ENCODE measurements at places on chromosomes 11 and 22.

GRCh38 chr11:8086001-8086479, 5.0 kb downstream of the TUB start:
- no peak for DNase-seq

DNA sequence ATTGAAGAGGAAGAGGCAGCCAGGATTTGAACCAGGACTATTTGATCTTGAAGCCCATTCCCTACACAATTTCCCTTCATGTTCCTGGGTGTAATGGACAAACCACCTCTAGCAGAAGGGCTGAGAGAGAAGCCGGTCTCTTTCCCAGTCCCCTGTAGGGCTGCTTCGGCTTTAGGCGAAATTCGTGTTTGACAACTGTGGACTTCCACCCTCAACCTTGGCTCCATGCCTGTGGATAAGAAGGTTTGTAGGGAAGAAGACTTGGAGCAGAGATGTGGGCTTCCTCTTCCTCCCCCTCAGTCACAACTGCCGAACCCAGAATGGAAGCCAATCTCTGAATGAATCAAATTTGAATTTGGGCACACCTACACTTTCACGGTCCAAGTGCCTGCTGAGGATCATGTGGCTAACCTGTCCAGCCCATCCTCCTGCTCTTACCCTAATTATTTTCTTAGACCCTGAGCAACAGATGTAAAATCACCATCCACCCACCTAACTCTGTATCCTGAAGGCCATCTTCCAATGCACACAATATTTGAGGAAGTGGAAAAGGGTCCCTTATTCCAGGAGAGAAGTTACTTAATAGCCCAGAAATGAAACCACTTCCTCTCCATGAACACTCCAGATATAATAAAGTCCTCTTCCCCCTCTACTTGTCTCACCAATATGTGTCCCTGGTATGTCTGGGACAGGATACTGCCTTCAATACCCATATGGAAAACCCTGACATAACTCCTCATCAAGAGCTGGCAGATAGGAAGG, 10.1 kb upstream of the SCN2B start:
- no peak for DNase-seq

- DNase-seq = peak; percentile 95
Measured at GRCh38 chr11:64854534-64855502, 10.4 kb upstream of the CDC42BPG start.

DNA sequence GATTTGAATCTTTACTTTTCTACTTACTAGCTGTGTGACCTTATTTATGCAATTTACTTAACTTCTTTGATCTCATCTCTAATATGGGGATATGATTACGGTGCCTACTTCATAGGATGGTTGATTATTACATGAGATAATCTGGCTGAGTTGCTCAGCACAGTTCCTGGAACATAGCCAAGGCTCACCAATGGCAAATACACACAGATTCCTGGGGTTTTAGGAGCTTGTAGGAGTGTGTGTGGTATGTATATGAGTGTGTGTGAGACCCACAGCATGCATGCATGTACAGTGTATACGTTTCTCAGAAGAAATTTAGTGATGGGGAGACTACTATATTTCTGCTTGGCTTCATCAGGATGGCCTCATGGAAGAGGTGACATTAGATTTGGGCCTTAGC, 256.9 kb downstream of the KIRREL3 start:
- DNase-seq = no peak

DNA sequence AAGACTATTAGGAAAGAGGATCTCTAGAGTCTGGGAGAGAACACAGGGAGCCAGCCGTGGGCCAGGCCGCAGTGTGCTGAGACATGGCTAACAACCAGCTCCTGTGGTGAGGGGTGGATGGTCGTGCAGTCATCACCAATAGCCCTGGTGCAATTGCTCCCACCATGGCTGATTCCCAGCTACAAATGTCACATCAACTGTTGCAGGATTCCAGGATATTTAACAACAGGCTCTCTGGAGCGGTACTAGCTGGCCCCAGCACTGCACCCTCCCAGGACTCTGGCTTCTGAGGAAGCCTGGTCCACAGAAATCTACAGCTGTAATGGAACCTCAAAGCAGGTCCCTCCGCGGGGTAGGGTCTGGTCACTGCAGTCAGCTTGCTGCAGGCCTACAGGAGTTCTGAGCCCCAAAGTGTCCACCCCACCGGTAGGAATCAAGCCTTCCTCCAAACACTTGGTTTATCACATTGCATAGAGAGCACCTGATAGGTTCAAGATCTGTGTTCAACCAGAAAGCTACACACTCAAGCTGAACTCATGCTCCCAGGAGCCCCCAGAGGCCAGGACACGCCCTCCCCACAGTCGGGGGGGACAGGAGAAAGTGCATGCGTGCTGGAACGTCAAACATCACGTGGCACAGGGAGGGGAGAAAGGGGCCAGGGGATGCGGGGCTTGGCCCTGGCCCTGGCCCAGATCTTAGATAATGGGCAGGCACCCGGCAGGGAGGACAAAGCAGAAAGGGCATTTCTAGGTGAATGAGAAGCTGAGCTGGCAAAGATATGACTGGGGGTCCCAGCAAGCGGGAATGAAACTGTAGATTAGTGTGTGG, 609.0 kb downstream of the TBC1D22A start:
- DNase-seq = no peak

DNA sequence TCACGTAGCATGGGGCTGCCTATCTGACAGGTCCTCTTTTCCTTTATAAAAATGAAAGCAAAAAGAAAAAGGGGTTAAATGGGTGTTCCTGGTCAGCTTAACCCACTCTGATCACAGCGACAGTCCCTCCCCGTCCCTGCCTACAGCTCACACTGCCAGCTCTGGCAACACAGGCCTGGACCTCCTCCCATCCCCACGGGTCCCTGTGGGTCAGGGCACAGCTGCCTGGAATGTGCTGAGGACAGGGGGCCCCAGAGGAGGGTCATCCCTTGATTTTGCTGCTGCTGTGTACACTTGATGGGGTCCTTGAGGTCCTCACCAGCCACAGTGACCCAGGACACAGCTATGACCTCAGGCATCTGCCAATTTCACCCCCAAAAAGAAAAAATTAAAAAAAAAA, 29.6 kb upstream of the CYP2D6 start:
- DNase-seq = no peak

- DNase-seq = peak; percentile 95
Measured at GRCh38 chr11:65662799-65663638, at the start of gene RELA. Gene RELA (minus strand): TSS chr11:65662916. CDS start chr11:65662832, 84 bp downstream.

DNA sequence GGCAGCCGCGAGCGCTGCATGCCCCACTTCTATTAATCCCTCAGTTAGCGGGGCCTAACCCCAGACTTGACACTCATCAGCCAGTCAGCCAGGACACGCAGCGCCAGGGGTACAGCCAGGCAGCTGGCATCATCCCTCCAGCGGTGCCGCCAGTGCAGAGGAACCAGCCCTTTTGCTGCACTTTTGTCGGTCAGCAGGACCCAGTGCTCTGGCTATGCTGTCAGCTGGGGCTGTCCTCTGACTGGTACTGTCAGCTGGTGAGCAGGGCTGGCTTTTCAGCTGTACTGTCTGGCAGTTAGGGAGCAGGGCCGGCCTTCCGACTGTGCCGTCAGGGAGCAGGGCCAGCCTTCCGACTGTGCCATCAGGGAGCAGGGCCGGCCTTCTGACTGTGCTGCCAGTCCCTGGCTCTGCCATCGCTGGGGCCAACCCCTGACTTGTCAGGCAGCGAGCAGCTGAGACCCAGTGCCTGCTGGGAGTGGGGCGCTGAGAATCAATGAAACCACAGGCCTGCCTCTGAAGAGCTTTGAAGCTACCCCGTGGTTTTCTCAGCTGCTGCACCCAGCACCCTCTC, 115.4 kb downstream of the KIAA1671 start:
- DNase-seq = no peak

DNA sequence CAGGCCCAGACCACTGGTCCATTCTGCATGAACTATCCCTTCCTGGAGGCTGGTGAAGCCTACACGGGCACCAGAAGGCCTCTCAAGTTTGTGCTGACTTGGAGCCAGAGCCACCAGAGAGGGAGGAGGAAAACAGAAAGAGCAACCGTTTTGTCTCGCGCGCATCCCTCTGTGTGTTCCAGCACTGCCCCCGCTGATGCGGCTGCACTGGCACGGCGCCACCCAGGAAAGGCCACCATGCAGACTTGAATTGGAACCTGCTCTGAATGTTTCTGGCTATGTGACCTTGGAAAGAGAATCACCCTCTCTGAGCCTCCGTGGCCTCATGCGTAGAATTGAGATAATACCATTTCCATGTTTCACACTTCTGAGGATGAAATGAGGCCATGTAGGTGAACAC, 7.4 kb upstream of the ACRV1 start:
- DNase-seq = no peak

DNA sequence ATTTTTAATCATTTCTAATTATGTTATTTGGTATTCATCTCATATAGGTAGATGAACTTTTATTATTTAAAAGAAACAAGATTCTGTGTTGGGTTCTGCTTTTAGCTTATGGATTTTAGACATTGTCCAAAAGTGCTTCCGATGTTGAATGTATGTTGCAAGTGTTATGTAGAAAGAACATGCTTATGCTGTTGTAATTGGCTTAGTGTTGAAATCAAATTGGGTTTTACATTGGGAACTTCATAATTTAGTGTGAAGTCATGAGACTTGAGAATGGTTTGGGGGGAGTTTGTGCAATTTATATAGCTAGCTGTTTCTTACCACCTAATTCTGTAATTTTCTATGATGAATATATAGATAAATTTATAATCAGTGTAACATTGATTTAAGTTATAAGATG, 3.6 kb downstream of the MTMR3 start:
- no peak for DNase-seq

DNA sequence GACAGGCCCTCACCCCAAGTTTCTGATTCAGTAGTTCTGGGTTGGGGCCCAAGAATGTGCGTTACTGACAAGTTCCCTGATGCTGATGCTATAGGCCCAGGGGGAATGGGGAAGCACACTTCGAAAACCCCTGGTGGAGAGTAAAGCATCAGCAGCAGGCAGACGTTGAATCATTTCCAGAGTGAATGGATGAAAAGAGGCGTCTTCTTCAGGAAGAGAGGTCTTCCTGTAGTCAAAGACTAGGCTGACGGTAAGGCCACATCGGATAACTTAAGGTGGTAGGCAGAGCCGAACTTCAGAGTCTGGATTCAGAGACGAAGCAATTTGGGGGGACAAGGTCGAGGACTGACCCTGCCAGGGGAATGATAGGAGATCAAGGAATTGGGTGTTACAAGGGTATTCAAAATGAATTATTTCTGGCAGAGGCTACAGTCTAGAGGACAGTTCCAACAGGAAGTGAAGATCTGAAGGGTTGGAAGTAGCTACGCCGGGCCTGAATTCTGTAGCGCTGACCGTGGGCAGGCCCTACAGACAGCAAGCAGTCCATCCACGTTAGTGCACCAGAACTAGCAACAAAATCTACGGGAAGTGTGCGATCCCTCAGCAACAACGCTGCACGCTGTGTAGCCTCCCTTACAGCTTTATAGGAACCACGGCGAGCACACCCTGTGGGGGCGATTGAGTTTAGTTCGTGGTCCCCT, 862 bp upstream of the CENATAC start:
- peak; percentile 85 for DNase-seq

- no peak for DNase-seq
Measured at GRCh38 chr11:44718057-44718456, 8.7 kb upstream of the TSPAN18 start.

DNA sequence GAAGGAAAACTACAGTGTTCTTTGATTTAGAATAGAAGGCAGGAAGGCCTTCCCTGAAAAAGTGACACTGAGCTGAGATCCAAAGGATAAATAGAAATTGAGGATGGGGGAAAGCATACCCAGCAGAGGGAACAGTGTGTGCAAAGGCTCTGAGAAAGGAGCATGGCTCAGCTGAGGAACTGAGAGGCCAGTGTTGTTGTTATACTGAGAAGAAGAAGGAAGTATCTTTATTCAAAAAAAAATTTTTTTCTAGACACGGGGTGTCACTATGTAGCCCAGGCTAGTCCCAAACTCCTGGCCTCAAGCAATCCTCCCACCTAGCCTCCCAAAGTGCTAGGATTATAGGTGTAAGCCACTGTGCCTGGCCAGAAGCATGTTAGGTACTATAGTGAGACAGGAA, 3.5 kb upstream of the PIK3C2A start:
- no peak for DNase-seq

DNA sequence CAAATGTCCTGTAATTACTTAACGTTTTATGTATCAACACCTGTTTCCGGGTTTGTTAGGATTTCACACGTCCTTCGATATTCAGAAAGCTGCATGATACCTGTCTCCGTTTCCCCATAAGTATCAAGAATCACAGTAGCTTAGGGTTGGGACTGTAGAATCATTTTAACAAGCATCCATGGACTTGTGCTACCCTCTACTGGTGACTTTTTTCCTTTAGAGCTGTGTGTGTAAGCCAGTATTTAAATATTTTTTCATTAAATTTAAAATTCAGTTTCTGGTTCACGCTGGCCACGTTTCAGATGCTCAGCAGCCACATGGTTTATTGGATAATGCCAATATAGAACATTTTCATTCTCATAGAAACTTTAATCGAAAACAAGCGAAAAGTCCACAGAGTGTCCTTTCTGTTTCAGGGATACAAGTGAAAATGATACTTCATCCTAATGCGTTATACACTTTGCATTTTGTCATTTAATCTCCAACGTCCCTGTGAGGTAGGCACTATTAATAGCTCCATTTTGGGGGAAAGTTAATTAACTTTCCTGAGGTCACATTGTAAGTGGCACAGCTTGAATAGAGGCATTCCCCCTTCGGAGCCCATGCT, 61.5 kb upstream of the SLC25A18 start:
- DNase-seq = peak; percentile 73

DNA sequence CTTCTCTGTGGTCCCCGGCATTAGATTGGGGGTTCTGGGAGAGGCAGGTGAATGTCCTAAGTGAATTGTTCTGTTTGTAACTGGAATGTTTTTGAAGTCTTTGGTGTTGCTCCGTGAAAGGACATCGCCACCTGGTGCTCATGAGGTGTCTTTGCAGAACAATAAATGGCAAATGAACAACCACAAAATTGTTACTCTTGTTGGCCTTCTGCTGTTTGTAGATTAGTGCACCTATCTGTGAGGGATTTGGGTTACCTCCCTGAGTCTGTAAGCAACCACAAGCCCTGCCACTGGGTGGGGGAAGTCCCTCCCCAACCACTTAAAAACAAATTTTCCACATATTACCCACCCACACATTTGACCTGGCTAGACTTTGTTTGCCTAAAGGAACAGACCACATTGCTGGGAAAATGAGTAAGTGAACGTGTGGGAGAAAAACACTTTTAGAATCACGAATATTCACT, 4.7 kb downstream of the MPEG1 start:
- DNase-seq = peak; percentile 74

GRCh38 chr11:84345597-84345996, 1059.4 kb upstream of the CCDC90B start:
- DNase-seq = no peak

GRCh38 chr11:19892876-19893275, 180.2 kb downstream of the NAV2 start:
- no peak for DNase-seq

DNA sequence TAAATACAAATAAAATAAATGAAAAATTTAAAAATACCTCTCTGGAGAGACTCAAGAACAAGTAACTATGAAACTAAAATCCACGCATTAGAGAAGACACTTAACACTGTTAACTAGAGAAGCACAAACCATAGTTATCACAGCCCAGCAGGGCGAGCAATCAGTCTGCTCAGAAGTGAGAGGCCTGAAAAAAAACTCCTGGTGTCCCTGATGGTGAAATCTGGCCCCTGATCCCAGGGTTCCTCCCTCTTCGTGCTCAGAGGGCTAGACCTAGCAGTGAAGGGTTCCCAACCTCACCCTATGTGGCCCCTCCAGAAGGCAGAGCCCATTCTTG, 49.7 kb upstream of the VPREB1 start:
- no peak for DNase-seq

GRCh38 chr22:43400449-43400848, 11.4 kb upstream of the MPPED1 start:
- DNase-seq = no peak

Data from RKO (cell line).